Skeletal muscle cell (primary cell): ENCODE measurements at places on chromosomes 7 and 10.
A peak's percentile ranks its signal among the peaks of the same experiment; 100 is the strongest.

GRCh38 chr10:78972160-78972946 lies 96.4 kb upstream of the ZMIZ1 start:
- DNase-seq = peak; percentile 33

- DNase-seq = no peak
These were observed 300.4 kb downstream of the PHF14 start for GRCh38 chr7:11274074-11274473.

DNA sequence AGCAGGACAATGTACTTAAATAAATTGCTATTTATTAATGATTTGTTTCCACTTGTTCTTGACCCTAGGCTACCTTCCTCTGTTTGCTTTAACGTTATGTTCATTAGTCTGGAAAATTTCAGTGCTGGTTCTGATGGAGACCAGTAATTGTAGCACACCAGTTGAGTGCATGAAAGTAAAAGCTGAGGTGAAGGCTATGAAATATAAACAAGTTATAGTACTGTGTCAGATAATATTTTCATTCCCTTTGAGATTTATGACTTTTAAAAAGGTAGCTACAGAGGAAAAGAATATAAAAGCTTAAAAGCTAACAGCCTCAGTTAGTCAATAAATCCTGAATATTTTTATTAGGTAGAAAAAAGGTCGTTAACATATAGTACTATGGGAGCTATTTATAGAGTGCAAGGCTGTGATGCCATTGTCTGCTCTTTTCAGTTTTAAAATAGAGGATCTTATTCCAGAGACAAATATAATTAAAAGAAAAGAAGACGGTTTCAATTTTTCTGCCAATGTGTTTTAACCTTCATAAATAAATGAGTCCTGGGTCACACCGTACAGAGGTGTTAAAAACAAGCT lies 351.8 kb upstream of the ETV1 start:
- no peak for DNase-seq

GRCh38 chr7:85833066-85833465 lies 646.2 kb upstream of the SEMA3D start:
- DNase-seq = peak; percentile 4

- DNase-seq = no peak
These were observed 81.3 kb downstream of the ADAM22 start for GRCh38 chr7:88015309-88015708.

DNA sequence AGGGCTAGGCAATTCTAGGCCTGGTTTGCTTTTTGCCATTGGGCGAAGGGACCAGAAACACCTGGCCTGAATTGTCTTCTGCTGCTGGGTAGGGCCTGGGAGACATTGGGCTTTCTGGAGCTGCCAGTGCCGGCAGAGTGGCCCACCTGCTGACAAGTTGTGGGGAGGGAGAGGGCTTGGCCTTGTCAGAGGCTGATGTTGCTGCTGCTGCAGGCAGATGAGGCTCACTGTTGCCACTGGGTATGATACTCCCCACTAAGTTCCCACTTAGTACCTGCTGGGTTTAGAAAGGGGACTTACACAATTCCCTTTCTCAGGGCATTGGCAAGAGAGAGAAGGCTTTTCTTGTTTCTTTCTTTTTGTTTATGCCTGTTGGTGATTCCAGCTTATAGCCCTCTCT lies 289.6 kb upstream of the NPVF start:
- no peak for DNase-seq

DNA sequence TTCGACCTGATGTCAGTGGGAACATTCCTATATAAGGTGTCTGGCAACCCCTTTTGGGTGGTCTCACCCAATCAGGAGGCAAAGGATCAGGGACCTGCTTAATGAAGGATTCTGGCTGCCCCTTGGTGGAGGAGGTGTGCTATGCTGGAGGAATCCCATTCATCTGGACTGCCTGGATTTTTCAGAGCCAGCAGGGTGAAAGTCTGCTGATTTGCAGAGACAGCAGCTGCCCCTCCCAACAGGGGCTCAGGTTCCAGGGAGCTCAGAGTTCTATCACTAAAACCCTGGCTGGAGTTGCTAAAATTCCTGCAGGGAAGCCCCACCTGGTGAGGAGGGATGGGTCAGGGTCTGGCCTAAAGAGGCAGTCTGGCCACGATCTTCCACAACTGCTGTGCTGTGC lies 398.5 kb upstream of the CNTNAP2 start:
- DNase-seq = no peak

- DNase-seq = no peak
These were observed 92.4 kb downstream of the ACTR3B start for GRCh38 chr7:152851881-152852417.

DNA sequence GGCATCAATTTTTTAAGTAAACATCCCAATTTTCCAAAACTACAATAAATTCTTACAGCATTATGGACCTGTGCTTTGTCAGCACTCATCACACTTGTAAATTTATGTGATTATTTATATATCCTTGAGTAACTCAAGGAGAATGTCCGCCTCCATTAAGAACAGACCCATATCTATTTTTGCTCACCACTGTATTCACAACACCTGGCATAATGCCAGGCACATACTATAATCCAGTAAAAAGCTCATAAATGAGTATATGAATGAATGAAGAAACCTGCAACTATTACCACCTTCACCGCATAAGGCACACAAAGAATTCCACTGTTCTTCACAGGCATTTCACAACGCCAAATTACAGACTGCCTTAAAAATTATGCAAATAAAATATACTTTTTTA lies 46.9 kb downstream of the MINDY3 start:
- DNase-seq = no peak

DNA sequence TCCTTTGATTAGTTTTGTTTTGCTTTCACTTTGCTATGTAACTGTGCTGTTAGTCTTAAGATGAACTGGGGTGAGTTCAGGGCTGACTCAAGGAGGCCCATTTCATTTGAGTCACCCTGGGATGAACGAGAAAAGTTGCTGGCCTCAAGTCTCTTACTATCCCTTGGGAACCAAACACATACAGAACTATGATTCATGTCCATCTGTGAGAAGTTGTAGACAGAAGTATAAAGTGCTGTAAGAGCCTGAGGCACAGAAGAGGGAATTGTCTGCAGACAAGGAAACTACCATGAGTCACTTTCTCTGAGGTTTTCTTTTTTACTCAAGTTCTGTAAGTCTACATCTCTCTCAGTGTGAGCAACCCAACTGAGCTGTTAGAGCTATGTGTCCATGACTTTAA lies 179.8 kb upstream of the CSTF2T start:
- DNase-seq = peak; percentile 100

- DNase-seq = no peak
These were observed 151.7 kb upstream of the IGFBP3 start for GRCh38 chr7:46072722-46073121.

DNA sequence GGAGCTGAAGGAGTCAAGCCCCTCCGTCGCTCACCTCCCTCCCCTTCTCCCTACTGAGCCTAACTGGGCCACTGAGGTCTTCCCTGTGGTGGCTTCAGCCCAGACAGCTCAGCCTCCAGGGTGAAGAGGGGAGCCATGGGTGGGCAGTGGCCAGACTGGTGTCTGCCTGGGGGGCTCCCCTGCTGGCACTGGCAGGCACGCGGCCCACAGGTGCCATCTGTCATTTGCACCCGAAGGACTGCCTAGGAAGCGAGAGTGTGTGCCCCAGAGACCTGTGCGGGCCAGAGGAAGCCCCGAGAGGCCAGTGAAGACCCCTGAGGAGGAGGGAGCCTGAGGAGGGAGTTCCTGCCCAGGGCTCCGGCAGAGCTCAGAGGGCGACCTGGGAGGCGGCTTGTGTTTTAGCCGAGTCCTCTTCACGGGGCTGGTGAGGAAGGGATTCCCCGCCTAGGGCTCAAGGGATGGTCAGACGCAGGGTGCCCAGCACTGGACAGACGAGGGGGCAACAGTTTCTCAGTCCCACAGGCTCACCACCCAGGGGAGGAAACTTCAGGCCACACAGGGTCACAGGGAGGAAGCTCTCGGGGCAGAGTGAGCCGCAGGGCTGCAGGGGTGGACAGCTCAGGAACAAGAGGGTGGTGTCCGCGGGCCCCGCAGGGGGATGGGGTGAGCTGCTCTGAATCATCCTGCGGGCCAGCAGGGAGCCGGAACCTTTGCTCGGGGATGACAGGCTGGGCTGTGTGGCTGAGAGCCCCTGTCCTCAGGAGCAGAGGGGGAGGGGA lies 76.2 kb upstream of the PPP2R2D start:
- no peak for DNase-seq

GRCh38 chr10:14360515-14360914 lies 29.8 kb upstream of the FRMD4A start:
- no peak for DNase-seq

DNA sequence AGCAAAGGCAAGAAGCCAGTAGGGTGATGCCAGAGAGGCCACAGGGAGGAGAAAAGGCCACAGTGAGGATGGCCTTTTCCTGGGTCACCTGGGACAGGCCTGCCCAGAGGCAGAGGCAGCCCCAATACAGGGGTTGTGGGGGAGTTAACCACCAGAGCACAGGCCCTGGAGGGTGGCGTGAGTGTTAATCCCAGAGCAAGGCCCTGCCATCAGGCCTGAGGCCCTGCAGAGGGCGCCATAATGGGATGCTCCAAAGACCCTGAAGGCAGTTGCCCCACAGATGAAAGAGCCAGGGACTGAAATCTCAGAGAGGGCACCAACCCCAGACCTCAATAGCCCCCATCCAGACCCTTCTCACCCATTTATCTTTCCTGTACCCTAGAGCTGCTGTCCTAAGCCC lies 23.9 kb downstream of the SLC13A4 start:
- DNase-seq = no peak

DNA sequence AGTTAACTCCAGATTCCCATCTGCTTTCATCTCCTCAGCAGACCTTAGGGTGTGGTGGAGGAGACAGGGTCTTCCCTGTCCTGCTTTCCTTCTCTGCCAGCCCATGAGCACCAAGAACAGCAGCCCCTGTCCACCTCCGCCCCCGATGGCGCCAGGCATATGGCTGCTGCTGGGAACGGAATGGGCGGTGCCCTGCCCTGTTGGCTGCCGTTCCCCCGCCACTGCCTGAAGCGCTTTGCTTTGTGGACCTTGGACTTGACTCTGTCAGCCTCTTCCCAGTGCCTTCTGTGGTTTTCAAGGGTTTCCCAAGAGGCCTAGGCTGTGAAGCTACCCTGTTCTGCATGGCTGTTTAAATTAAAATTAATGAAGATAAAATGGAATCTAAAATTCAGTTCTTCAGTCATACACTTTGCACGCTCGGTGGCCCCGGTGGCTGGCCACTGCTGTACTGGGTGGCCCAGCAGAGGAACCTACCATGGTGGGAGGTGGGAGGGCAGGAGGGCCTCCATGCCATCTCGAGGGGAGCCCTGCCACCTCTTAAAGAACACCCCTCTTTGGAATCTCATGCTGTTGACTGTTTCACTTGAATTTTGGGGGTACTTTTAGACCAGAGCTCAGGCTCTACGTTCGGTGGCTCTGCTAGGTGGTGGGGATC lies 78.7 kb downstream of the NKX6-2 start:
- DNase-seq = no peak

DNA sequence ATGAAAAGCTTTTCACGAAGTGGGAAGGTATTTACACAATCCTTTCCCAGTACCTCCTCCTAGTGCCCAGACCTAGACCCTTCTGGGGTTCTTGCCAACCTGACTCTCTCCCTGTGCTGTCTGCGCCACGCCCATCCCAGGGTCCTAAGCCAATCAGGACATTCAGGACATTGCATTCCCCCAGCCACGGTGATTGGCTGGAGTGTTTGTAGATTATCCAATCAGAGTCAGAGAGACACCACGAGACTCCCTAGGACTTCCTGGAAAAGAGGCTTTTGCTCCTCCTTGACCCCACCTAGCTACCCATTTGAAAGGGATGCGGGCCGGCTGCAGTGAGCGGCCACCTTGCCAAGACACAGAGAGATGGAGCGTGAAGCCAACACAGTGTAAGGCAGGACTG lies 3.5 kb upstream of the GDF2 start:
- DNase-seq = no peak

DNA sequence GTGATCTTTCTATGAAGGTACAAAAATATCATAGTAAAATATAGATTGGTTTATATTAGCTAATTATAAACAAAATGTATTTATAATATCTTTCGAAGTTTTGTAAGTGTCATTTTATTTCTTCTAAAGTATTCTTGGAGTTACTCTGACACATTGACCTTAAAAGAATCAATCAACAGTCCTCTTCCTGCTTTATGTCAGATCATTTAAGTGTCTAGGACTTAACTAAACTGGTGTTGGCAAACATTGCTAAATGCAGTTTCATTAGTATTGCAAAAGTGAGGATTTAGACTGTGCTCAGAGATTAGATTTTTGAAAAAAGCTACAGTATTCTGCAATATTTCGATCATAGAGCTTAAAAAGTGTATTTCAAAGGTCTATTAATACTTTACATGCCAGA lies 10.3 kb downstream of the GLCCI1 start:
- no peak for DNase-seq

- no peak for DNase-seq
These were observed 36.9 kb downstream of the PARD3 start for GRCh38 chr10:34778237-34778636.

DNA sequence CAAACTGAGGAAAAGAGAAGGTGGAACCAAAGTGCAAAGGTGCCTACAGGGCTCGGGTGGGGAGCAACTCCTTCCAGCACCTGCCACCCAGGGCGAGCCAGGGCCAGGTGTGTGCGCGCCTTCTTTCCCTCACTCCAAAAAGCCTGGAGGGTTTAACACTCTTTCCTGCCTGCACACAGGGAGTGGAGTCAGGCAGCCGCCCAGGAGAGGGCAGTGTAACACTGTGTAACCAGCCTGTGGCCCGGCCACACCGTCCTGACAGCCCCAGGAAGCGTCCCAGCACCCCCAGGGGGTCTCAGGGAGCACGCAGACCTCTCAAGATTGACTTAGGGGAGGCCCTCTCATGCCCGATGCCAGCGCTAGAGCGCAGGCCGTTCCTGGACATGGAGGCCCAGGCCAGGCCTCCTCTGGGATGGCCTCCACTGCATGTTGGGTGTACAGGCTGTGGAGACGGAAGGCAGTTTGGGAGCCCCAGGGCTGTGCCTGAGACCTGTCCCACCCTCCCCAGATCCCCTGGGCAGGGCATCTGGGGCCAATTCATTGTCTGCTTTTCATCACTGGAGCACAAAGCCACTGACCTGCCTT lies 13.4 kb downstream of the BRI3 start:
- no peak for DNase-seq

DNA sequence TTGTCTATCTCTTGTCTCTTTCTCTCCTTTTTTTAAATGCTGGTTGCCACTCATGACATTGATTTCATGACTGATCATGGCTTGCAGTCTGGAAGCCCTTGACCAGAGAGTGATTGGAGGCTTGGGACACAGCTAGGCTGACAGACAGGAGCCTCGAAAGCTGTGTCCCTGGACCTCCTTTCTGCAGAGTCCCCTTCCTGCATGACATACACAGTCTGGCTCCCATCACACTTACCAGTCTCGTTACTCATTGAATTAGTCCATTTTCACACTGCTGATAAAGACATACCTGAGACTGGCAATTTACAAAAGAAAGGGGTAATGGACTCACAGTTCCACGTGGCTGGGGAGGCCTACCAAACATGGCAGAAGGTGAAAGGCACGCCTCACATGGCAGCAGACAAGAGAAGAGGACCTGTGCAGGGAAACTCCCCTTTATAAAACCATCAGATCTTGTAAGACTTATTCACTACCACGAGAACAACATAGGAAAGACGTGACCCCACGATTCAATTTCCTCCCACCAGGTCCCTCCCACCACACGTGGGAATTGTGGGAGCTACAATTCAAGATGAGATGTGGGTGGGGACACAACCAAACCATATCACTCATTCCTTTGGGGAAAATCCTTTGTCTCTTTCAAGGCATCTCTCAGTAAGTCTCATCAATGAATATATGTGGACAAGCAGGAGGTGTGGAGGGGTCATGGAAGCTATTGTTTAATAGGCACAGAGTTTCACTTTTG lies 102.3 kb downstream of the TBXAS1 start:
- no peak for DNase-seq
